ENCODE measurements at places on chromosomes 2 and 18.

GRCh38 chr2:34578641-34579040, 979.5 kb upstream of the FAM98A start:
- DNase-seq, result no peak

DNA sequence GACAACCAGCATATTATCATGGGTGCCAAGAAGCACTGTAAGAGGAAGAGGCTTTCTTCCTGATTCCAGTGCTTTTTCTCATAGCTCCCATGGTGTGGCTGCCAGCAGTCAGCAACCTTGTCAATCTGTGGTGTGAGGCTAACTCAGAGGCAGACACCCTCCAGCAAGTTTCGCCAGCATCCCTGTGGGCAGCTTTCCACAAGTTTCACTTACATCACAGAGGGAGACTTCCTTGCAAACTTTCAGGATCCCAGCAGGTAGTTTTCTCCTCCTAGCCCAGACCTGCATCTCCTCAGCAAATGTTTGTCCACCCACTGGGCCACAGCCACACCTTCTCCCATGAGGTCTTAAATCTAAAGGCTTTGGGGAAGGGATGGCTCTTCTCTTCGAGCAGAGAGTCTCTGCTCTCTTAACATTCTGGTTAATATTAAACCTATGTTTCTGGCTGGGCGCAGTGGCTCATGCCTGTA, 9.1 kb downstream of the DNAH7 start:
- DNase-seq, result no peak

DNA sequence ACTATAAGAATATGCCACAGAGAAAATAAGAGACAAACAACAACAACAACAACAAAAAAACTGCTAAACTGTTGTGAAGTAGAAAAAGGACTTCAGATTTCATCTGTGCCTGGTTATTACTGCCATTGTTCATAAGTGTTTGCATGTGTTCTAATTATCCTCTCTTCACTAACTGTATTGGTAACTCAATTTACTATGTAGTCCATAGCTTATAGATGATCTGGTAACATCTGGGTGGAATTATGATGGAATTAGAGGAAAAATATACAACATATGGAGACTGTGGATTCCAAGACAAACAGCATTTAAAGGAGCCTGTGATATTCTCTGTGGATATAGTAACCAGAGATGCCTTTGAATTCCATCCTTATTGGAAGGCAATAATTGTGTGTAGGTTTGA, 1891.5 kb upstream of the PIK3C3 start:
- DNase-seq, result no peak

DNA sequence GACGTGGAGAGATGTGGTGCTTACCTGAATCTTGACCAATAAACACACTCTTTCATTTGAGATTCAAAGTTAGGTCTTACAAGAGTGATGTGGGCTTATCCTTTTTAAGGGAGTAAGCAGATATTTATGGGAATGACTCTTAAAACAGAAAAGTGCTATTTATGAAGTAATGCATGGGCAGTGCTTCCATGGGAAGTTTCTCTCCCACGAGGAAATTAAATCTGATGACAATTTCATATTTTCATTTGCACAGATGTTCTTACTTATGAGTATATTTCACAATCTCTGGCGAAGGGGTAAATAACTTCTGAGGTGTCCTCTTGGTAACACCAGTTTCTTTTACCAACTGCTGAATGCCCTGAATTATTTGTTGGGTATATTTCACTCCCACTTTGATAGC, 21.0 kb downstream of the PNPT1 start:
- DNase-seq, result no peak

GRCh38 chr18:50013363-50014138, 181.4 kb downstream of the MYO5B start:
- no peak for DNase-seq

DNA sequence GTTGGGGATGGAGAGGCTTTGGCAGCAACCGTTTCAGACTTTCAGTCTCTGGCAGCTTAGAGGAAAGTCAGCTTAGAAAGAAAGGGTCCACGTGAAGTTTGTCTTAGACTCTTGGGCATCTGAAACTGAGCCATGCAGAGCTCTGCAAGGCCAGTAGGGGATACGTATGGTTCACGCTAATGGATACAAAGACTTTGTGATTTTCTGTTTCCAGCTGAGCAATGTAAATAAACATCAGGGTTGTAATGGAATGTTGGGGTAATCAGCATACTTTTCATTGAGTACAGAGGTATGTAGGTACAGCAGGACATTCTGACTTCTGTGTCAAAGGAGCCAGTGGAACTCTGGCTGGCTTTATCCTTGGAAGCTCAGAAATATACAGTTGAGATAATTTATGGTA, 31.0 kb downstream of the RALB start:
- DNase-seq, result no peak

DNA sequence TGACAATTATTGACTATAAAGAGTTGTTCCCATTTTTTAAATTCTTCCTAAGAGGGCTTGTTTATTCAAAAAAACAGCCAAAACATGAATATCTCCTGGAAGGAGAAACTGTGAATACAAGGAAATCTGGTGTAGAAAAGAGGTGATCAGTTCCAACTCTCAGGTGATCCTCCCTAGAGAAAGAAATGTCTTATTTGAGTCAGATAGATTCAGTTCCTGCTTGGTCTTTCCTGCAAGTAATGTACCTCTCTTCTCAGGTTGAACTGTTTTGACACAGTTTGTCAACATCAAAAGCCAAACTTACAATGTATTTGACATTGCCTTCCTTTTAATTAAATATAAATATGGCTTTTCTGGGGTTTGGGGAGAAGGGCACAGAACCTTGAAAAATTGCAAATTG, 567.4 kb downstream of the ARHGAP15 start:
- DNase-seq, result no peak

All from activated CD8-positive, alpha-beta T cell treated with anti-CD3 and anti-CD28 coated beads, Interleukin-2, amount 10 ng/mL, durations not matched to agents 7 days and 5 days (primary cell).